Keratinocyte (primary cell): ENCODE measurements at places on chromosomes 7 and 10. TPM values are rescaled to one million over a fixed set of nuclear protein-coding genes. Genes with fewer than 3 reads are reported as not detected.

FGFR2 gene
- polyA plus RNA-seq: 12.8 to 23.9 TPM (median 20.6 TPM) in 3 replicates

RET gene
- polyA plus RNA-seq: 0.21 to 0.63 TPM (median 0.41 TPM) in 3 replicates

GRCh38 chr10:18068401-18068800 lies 71.8 kb upstream of the CACNB2 start:
- H3K4me1 ChIP-seq: peaks cover 9% of the 10 kb centered on the region
- H3K27me3 ChIP-seq: no peaks in the 10 kb centered on the region
- no peak overlapping the region for H3K27ac ChIP-seq
- no peak for DNase-seq

DNA sequence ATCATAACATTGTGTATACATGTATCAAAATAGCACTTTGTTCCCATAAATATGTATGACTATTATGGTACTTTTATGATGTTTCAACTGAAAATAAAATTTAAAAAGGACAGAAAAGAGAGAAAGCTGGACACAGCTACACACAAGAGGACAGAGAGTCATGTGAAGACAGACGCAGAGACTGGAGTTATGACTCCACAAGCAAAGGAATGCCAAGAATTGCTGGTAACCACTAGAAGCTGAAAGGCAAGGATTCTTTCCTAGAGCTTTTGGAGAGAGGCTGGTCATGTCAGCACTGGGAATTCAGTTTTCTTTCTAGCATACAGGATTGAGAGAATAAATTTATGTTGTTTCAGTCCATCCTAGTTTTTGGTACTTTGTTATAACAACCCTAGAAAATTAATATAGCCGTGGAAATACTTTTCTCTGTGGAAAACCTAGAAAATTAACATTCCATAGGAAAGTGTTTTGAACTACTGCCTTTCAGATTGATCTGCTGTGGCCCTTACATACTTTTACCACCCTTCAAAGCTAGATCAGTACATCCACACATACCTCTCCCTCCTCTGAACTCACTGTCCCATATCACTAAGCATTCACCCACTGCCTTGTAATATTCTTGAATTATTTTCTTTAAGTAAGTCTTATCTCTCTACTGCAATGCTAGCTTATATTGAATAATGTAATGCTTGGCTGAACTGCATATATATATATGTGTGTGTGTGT lies 575.3 kb downstream of the IPMK start:
- H3K4me3 ChIP-seq: no peak overlapping the region
- DNase-seq: no peak
- peaks cover 11% of the 10 kb centered on the region for H3K4me1 ChIP-seq
- no peaks in the 10 kb centered on the region for H3K36me3 ChIP-seq
- H3K27me3 ChIP-seq: no peaks in the 10 kb centered on the region

- no peak for DNase-seq
- H3K4me3 ChIP-seq: no peak overlapping the region
- peaks cover 8% of the 10 kb centered on the region for H3K4me1 ChIP-seq
- H3K27me3 ChIP-seq: peaks cover 14% of the 10 kb centered on the region
- no peak overlapping the region for H3K27ac ChIP-seq
These were observed 99.2 kb downstream of the SLIT1 start for GRCh38 chr10:97086530-97086929.

- H3K36me3 ChIP-seq: no peaks in the 10 kb centered on the region
- no peak for DNase-seq
- H3K27ac ChIP-seq: no peak overlapping the region
These were observed 874 bp upstream of the BAMBI start for GRCh38 chr10:28676326-28676967.
